ENCODE measurements at places on chromosomes 2 and 18.
A peak's percentile ranks its signal among the peaks of the same experiment; 100 is the strongest.

DNA sequence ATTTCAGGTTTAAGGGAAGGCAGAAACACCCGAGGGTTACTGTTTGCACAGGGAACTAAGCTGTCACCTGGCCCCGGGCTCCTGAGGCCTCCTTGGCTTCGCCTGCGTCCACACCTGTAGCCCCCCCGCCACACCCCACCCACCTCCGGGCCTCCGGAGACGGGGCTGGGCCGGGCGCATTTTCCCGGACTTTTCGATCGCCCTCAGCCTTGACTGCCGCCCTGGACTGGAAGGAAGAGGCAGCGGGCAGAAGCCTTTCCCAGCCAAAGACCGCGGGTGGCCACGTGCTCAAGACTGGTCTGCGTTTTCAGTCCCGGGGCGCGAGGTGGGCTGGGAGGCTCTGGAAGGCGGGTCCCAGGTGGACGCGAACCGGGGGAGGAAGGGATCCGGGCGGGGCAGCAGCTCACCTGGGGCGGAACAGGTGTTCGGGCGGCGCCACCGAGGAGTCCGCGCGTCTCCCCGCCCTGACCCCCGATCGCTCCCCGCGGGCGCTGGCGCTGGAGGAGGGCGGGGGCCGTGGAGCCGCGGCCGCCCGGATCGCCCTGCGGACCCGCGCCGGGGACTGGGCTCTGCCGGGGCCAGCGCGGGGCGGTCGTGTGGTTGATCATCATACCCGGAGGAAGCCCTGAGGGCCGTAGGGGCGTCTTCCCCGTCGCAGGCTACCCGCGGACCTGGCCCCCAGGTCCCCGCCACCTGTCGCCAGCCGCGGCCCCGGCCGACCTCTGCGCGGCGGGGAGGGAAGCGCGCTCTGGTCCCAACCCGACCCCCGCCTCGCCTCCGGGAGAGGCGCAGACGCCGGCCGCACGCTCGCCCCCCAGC lies 3.2 kb downstream of the ID2 start:
- peak; percentile 70 for DNase-seq

- no peak for DNase-seq
These were observed 85.4 kb downstream of the HNRNPLL start for GRCh38 chr2:38517284-38517683.

- DNase-seq = no peak
These were observed 103.5 kb downstream of the TPO start for GRCh38 chr2:1516798-1517060.

- no peak for DNase-seq
These were observed 164.1 kb downstream of the TMEM247 start for GRCh38 chr2:46643493-46643892.

DNA sequence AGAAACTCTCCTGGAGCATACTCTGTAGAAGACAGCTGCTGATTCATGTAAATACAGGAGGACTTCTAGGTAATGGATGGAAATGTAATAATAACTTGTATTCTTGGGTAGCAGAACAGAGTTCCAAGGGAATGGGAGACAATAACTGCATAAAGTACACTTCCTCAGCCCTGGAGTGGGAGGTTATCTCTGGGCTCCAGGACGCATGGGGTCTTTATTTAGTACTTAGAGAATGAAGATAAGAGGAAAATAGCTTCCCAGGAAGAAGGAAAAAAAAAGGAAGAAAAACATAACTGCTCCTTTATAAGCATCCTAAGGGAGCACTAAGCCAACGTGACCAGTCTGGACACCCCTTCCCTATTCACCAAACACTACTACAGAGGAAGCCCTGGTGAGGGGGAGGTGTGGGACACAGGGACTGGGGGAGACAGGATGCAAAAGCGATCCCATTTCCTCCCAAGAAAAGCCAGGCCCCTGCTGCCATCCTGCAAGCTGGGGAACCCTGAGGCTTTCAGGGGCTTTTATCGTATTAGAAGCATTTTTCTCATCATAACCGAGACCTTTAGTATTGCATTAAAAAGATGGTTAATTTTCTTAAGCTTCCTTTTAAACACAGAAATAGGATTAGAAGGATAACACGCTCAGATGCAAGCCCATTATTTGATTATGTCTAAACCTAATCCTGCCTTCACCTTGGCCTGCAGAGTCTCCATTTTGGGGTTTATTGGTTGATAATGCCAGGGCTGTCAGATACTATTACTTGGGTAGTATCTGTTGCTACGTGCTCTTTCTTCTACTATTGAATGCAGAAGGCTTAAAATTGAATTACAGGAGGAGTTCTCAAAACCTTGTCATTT lies 78.5 kb downstream of the KLF7 start:
- no peak for DNase-seq

DNA sequence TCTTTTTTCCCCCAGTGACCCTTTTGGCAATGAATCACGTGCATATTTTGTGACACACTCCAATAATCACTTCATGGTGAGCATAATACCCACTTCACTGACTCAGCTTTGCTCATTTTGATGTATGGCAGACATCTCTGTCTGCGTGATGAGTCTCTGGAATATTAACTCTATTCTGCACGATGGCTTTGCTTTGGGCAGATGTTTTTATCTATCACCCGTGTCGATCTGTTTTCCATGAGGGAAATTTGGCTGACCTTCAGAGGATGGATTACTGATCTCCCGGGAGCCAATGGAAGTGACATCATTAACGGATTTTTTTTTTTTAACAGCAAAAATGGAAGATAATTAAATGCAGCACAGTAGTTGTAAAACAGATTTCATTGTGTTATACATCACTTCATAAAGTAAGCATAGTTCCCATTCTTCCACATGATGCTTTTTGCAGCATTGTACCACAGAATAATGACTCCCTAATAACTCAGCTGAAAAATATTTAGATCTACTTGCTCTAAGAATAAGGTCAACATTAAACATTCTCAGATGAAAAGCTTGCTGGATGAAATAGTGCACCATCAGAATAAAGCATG lies 29.8 kb downstream of the CDC42EP3 start:
- DNase-seq = no peak

DNA sequence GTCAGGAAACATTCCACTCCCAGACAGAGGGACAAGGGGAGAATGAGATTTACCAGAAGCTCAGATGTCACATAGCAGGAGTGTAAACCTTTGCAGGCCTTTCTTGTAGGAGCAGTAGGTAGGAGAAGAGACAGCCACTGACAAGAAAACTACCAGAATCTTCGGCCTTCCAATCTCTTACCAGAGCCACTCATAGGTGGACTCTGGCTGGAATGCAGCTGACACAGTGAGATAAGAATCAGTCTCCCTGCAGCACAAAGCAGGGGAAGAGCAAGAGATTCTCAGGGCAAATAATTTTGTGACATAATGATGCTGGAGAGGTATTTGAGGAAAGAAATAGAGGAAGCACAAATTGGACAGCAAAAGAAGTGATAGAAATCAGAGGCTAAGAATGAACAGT lies 1534.5 kb downstream of the DPP10 start:
- no peak for DNase-seq

GRCh38 chr2:96236882-96237281 lies 28.3 kb upstream of the STARD7 start:
- DNase-seq = no peak
